ENCODE measurements at places on chromosomes 5 and 9. TPM values are rescaled to one million over a fixed set of nuclear protein-coding genes. Genes with fewer than 3 reads are reported as not detected.

- DNase-seq, result no peak
Measured at GRCh38 chr5:91407204-91407603, 24.1 kb upstream of the ARRDC3 start.

- no peak for DNase-seq
Measured at GRCh38 chr9:98867429-98868168, 60.1 kb downstream of the GALNT12 start.

- no peak for DNase-seq
Measured at GRCh38 chr9:137370865-137371520, 52.0 kb downstream of the EXD3 start.

- DNase-seq, result peak; percentile 67
Measured at GRCh38 chr9:84953797-84954705, 284.5 kb downstream of the NTRK2 start.

The ARHGEF39 gene
- 17.2 TPM for total RNA-seq

DNA sequence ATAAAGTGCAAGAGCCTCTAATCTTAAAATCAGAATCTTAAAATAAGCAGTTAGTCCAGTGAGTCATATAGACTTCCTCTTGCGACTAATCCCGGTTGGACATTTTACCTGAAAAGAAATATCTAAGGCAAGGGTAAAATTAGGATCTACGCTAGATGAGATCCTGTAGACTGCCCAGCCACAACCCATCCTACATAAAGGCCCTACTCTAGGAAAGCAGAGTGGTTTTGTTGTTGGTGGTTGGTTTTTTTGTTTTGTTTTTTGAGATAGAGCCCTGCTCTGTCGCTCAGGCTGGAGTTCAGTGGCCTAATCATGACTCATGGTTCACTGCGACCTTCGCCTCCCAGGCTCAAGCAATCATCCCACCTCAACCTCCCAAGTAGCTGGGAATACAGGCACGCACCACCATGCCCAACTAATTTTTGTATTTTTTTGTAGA, 6.9 kb downstream of the TSC1 start:
- DNase-seq, result no peak

DNA sequence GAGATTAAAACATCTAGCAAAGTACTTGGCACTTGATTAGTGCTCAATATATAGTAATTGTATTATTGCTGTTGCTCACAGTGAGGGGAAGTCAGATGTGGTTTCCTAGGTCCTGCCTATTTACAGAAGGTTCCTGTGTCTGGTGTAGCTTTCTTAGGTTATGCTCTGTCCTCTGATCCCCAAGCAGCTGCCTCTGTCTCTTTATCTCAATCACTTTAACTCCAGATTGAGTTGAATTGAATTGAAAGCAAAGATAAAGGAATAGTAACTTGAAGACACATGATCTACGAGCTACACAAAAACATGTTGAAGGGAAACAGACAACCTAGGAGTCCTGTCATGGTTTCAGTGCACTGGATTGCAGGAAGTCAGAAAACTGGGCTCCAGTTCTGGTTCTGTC, 113.9 kb upstream of the ADAMTSL1 start:
- DNase-seq, result no peak

The PCDHGA8 gene
- total RNA-seq, result not detected

The GABRP gene
- not detected for total RNA-seq
